HTR-8/SVneo (cell line): ENCODE measurements at places on chromosomes 5 and 9.

DNA sequence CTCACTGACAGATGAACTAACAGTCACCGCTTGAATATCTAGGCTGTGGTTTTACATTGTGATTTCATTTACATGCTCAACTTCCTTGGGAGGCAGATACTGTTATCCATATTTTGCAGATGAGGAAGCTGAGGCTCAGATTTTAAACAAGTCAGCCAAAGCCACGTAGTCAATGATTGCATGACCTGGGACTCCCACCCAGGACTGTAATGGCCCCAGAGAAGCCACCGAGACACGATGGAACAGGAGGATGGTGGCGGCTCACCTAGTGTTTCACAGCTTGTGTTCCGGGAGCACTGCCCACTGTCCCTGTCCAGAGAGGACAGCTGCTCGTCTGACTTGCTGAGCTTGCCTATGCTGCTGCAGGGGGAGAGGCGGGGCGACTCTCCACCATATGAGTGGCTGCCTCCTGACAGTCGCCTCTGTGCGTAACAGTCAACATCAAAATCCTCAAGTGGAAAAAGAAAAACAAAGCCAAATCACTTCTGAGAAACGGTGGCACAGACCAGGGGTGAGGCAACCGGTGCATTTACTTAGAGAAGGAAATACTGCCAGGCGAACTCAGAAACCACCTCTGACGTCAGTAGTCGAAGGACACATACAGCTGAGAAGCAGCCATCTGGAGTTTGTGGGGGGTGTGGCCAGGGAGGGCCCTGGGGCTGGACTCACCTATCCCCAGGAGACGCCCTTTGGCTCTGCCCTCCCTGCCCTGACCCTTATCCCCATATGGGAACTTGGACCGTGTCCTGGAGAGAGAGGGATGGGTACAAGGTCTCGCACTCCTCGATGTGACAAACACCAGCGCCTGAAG, 82.5 kb downstream of the PRRT1B start:
- no peak for DNase-seq

GRCh38 chr9:37947977-37948376, 44.0 kb upstream of the SLC25A51 start:
- DNase-seq = no peak

DNA sequence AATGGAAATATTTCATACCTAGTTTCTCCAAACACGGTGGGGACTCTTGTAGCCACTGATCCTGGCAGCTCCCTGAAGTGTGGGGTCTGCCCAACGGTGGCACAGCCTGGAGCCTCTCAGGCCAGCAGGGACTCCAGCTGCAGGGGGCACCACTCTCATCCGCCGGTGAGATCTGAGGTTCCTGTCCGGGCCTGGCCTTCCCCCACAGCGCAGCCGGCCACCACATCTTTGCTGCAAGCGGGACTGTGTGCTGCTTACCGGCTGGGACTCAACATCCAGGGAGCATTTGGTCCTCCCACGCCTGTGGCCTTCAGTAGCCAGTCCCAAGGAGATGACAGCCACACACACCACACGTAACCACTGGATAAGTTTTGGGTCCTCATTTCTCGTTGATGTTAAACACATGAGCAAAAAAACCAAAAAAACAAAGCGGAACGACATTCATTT, 7.7 kb upstream of the NKX2-5 start:
- DNase-seq = no peak

DNA sequence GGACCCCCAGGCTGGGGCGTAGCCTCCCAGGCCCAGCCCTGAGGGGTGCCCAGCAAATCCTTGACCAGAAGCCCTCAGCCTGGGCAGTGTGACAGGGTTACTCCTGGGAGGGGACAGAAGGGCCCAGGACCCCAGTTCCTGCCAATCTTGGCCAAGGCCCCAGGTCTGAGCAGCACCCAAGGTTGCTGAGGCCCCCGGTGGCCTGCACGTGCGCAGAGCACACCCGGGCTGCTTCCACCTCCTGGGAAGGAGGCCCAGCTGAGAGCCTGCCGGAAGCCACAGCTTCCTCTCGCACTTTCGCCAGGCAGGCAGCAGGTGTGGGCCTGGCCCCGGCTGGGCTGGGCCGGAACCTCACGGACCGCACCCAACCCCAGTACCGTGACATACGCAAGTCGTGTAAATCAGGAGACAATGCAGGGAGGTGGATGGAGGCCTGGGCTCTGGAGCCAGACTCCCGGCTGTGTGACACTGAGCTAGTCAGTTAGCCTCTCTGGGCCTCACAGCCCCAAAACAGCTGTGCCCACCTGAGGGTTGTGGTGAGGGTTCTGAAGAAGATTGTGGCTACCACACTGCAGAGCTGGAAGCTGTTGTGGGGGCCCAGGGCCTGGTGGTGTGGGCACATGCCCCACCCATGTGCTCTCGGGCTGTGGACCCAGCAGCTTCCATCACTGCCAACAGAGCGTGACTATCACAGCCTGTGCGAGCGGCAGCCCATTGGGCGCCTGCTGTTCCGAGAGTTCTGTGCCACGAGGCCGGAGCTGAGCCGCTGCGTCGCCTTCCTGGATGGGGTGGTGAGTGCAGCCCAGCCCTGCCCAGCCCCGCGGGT, 5.1 kb downstream of the GRK6 start:
- DNase-seq = no peak

DNA sequence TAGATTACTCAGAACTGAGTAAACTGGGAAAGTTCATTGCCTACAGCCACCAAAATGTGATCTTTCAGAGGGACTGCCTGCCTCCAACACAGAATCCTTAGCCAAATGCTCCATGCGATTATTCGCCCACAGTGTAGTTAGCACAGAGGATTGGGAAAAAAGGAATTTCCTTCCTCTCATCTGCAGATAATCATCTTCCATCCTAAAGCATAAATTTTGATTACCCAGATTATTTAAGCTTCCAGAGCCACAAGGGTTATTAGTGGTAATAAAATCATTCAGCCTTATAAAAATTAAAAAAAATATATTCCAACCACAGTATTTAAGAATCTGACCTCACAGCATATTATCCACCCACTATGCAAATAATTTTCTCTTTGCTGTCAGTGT, 285.3 kb upstream of the GRAMD2B start:
- no peak for DNase-seq

DNA sequence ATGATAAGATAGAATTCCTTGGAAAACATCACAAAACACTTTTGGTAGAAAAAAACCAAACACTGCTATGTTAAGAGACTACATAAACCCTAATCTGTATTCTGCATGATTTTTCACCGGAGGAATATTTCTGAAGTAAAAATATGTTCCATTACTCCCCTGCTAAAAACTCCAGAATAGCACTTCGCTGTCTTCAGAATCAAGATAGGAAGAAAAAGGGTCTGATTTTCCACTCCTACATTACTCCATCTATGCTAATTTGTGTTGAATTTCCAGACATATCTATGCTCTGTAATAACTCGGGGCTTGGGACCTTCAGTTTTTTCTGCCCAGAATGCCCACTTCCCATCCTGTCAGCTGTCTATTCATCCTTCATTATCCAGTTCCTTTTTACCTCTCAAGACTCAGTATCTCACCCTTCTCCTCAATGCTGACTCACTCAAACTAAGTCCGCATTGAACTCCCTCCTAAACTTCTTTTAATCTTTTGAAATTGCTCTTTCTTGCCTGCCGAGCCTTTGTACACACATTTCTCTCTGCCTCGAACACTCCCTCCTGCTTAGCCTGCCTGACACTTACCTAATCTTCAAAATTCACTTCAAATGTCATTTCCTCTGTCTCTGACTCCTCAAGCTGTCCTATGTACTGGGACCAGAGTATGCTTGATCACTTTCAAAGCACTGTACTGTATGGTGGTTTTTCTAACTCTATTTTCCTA, 171.0 kb downstream of the ARRDC3 start:
- no peak for DNase-seq

DNA sequence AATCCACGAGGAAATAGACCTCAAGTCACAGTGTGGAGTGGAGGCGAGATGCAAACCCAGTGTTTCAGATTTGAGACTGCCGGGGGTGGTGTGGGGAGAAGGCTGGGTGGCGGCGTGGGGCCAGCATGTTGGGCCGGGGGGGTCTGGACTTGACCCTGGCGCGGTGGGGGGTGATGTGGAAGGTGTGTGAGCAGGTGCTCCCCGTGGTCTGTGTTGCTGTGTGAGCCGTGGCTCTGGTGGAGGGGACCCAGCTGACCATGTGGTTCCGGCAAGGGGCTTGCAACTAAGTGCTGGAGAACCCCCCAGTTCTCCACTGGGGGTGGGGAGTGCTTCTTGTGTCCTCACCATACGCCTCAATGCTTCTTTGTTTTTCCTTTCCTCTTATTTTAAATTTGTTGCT, 25.8 kb downstream of the PRRC2B start:
- DNase-seq = no peak
